ENCODE measurements at places on chromosomes 11 and 22. TPM values are rescaled to one million over a fixed set of nuclear protein-coding genes. Genes with fewer than 3 reads are reported as not detected.

DNA sequence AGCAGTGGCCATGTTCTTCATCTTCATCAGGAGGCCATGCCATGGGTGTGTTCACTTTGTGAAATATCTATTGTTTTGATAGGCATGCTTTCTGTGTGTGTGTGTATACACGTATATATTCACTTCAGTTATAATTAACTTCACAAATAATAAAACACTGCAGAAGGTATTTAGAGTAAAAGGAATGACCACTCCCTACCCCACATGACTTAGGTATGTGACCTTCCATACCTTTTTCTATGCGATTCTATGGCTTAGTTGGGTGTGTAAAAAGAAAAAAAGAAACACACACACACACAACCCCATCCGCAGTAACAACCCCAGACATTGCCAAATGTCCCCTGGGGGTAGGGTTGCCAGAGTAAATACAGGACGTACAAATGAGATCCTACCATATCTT is 72.0 kb downstream of the CYTH4 start:
- no peak overlapping the region for H3K4me3 ChIP-seq
- no peak for DNase-seq
- H3K4me1 ChIP-seq = no peaks in the 10 kb centered on the region
- no peak overlapping the region for H3K27ac ChIP-seq
- no peaks in the 10 kb centered on the region for H3K36me3 ChIP-seq

DNA sequence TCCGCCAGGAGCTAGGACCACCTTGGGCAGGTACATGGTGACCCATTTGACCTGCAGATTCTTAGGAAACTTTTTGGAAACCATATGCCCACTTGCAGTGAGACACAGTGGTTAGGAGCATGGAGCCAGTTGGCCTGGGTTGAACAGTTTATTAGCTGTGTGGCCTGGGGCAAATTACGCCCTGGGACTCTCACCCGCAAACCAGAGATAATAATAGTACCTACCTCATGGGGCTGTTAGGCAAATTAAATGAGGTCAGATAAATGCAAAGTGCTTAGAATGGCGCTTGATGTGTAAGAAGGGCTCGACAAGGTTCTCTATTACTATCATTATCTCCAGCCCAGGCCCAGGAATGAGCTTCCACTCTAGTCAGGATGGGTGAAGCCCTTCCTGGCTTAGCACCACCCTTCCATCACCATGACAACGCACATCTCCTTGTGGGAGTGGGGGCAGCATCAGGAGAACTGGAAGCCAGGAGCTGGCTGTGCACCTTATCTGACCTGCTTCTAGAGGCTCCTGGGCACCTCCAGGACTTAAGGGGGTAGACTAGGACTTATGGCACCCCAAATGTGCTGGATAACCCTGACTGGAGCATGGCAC is 5.1 kb downstream of the SYT12 start:
- no peak overlapping the region for H3K4me3 ChIP-seq
- peaks cover 10% of the 10 kb centered on the region for H3K4me1 ChIP-seq
- no peaks in the 10 kb centered on the region for H3K36me3 ChIP-seq
- no peak overlapping the region for H3K27ac ChIP-seq
- DNase-seq = no peak
- H3K27me3 ChIP-seq = no peaks in the 10 kb centered on the region

Gene GNG3
- not detected for total RNA-seq

Gene C11orf86
- not detected for total RNA-seq

DNA sequence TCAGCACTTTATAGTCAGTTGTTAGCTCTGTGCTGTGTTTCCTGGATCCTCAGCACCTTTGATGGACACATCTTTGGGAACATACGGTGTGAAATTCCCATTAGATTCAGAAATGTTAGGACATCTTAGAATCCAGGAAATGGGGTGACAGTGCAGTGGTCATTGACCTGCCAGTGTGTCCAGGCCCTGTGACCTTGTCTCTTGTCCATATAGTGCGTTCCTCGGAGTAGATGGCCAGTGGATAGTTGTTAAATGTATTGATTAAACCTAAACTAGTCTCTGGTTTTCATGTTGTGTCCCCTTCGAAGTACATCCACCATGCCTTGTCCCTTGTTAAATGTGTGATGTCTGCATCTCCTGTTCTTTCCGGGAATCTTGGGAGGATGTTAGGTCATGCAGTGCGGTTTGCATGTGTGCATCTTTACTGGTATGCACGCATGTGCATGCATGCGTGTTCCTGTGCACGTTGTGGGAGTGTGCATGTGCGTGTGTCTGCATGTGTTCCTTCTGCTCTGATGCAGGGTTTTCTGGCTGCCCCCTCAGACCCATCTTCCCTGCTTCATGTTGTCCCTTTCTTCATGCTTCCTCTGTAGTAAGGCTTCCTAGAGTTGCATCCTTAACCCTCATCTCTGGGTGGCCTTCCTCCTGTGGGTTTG is 4.0 kb downstream of the DGCR8 start:
- H3K4me3 ChIP-seq = no peak overlapping the region
- H3K4me1 ChIP-seq = peaks cover 52% of the 10 kb centered on the region
- H3K36me3 ChIP-seq = peaks cover 35% of the 10 kb centered on the region
- no peak overlapping the region for H3K27ac ChIP-seq

DNA sequence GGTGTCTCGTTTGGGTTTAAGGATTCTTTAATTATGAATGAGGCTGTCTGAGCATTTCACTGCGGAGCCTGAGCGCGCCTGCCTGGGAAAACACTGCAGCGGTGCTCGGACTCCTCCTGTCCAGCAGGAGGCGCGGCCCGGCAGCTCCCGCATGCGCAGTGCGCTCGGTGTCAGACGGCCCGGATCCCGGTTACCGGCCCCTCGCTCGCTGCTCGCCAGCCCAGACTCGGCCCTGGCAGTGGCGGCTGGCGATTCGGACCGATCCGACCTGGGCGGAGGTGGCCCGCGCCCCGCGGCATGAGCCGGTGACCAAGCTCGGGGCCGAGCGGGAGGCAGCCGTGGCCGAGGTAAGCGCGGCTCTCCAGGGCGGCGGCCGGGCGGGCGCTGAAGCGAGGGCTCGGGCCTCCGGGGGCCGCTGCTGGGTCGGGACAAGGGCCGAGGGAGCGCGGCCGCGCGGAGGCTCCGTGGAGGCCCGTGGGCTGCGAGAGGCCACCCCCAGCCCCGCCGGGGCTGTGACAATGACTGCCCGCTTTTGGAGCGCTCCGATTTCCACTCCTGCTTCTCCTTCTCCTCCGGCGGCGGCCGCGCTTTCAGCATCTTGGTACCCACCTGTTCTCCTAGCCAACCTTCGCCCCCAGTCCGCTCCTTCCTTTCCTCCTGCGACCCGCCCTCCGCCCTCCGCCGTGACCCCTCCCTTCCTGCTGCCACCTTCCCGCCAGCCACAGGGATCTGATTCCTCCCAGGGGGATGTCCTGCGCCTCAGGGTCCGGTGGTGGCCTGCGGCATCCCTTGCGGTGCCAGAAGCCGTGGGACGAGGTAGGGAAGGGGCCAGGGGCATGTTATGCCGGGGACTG is at the start of gene EXT2:
Gene EXT2, plus strand, starts transcription at position 173 of the 854 bp plus-strand sequence. CDS start 12,035 bp downstream, outside the sequence.
- H3K27ac ChIP-seq = peak within 1 kb of the TSS; percentile 79
- peaks cover 22% of the 10 kb centered on the region for H3K4me1 ChIP-seq
- no peaks in the 10 kb centered on the region for H3K27me3 ChIP-seq
- no peaks in the 10 kb centered on the region for H3K36me3 ChIP-seq
- peak; percentile 93 for DNase-seq

DNA sequence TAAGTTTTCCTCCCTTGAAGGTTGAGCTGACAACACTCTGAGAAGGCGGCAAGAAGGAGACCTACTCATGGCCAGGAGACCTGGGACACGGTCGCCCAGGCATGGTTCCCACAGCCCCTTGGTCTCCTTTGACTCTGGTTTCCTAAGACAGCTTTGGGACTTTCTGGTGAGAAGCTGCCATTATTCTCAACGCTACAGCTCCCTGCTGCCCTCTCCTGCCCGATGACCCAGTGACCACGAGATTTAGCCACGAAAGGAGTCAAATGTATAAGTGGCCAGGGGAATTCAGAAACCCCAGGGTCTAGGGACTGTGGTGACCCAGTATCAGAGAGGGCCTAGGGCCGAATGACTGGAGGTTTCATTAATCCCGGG is 699 bp upstream of the SDF2L1 start:
- H3K27me3 ChIP-seq = no peaks in the 10 kb centered on the region
- H3K4me3 ChIP-seq = peak overlapping the region; percentile 91
- H3K4me1 ChIP-seq = peaks cover 23% of the 10 kb centered on the region
- H3K36me3 ChIP-seq = peaks cover 19% of the 10 kb centered on the region

Gene OR52E8
- not detected for total RNA-seq

- no peak overlapping the region for H3K27ac ChIP-seq
- no peaks in the 10 kb centered on the region for H3K27me3 ChIP-seq
- no peak for DNase-seq
- H3K4me1 ChIP-seq = no peaks in the 10 kb centered on the region
- H3K36me3 ChIP-seq = peaks cover 12% of the 10 kb centered on the region
Measured at GRCh38 chr11:75982309-75982708, 167.3 kb downstream of the UVRAG start.

GRCh38 chr11:79274636-79275331 is 166.0 kb downstream of the TENM4 start:
- DNase-seq = no peak
- no peaks in the 10 kb centered on the region for H3K4me1 ChIP-seq
- H3K36me3 ChIP-seq = no peaks in the 10 kb centered on the region
- H3K27ac ChIP-seq = no peak overlapping the region
- H3K27me3 ChIP-seq = no peaks in the 10 kb centered on the region

Gene DNAJB7
- not detected for total RNA-seq

GRCh38 chr11:119585043-119585781 is 143.8 kb downstream of the NECTIN1 start:
- H3K4me3 ChIP-seq = peak overlapping the region; percentile 49
- H3K4me1 ChIP-seq = peaks cover 16% of the 10 kb centered on the region
- H3K27ac ChIP-seq = no peak overlapping the region
- no peaks in the 10 kb centered on the region for H3K36me3 ChIP-seq

Gene CASP4
- total RNA-seq = 103 TPM

Gene MRGPRX3
- not detected for total RNA-seq

Gene P2RX6
- 0.46 TPM for total RNA-seq

GRCh38 chr11:129946256-129946655 is 50.9 kb upstream of the NFRKB start:
- H3K27ac ChIP-seq = no peak overlapping the region
- H3K27me3 ChIP-seq = no peaks in the 10 kb centered on the region
- H3K36me3 ChIP-seq = peaks cover 9% of the 10 kb centered on the region
- no peak for DNase-seq
- no peak overlapping the region for H3K4me3 ChIP-seq

DNA sequence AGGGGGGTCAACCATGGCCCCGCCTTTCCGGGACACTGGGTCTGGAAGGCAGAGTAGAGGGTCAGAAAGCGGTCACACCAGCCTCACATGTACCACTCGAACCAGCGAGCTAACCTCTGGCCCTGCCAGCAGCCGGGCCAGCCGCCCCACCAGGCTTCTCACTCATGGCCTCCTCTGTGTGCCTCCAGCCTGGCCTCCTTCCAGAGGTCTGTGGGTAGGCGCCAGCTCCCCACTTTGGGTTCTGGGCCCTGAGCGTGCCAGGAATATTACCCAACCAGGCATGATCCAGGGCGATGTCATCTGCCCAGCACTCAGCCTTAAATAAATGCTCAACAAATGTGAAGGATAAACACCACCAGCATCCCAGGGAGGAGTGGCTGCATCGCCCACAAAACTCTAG is 5.8 kb downstream of the SCUBE1 start:
- no peaks in the 10 kb centered on the region for H3K36me3 ChIP-seq
- H3K27me3 ChIP-seq = peaks cover 11% of the 10 kb centered on the region
- peaks cover 4% of the 10 kb centered on the region for H3K4me1 ChIP-seq
- peak; percentile 65 for DNase-seq
- no peak overlapping the region for H3K27ac ChIP-seq
- H3K4me3 ChIP-seq = no peak overlapping the region

DNA sequence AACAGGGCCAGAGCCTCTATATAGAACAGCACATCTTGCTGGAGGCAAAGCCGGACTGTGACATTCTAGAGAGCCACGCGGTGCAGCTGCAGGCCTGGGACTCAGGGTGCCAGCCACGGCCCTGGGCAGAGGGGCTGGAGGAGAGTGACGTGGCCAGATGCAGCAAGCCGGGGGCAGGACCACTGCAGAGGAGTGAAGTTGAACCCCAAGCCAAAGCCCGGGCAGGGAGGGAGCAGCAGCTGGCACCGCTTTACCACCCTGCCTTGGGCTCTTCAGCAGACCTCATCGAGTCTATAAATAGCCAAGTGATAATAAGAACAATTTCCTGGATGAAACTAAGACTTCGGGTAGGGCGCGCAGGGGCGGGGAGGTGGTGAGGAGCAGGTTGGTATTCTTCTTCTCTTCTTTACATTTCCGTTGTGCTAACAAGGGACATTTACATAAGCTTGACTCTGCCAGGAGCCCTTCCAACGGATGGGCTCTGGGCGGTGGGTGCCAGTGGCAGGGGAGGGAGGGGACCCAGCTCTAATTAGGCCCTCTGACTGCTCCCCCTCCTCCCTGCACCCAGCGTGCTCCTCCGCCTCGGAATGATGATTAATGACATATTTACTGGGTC is 110.2 kb downstream of the ST3GAL4 start:
- no peak overlapping the region for H3K4me3 ChIP-seq
- no peaks in the 10 kb centered on the region for H3K36me3 ChIP-seq
- H3K27me3 ChIP-seq = no peaks in the 10 kb centered on the region
- peaks cover 56% of the 10 kb centered on the region for H3K4me1 ChIP-seq
- peak overlapping the region; percentile 35 for H3K27ac ChIP-seq

Gene SLC43A3
- total RNA-seq = 136 TPM

Gene FGF19
- total RNA-seq = 0.23 TPM

- no peak for DNase-seq
- H3K36me3 ChIP-seq = no peaks in the 10 kb centered on the region
- no peak overlapping the region for H3K27ac ChIP-seq
- peaks cover 5% of the 10 kb centered on the region for H3K4me1 ChIP-seq
- H3K4me3 ChIP-seq = no peak overlapping the region
Measured at GRCh38 chr11:76723548-76723947, 53.0 kb upstream of the LRRC32 start.

- peaks cover 7% of the 10 kb centered on the region for H3K27me3 ChIP-seq
- peaks cover 20% of the 10 kb centered on the region for H3K4me1 ChIP-seq
- no peak overlapping the region for H3K4me3 ChIP-seq
- peaks cover 3% of the 10 kb centered on the region for H3K36me3 ChIP-seq
- no peak for DNase-seq
- H3K27ac ChIP-seq = no peak overlapping the region
Measured at GRCh38 chr11:1746956-1747752, 3.2 kb downstream of the IFITM10 start.

DNA sequence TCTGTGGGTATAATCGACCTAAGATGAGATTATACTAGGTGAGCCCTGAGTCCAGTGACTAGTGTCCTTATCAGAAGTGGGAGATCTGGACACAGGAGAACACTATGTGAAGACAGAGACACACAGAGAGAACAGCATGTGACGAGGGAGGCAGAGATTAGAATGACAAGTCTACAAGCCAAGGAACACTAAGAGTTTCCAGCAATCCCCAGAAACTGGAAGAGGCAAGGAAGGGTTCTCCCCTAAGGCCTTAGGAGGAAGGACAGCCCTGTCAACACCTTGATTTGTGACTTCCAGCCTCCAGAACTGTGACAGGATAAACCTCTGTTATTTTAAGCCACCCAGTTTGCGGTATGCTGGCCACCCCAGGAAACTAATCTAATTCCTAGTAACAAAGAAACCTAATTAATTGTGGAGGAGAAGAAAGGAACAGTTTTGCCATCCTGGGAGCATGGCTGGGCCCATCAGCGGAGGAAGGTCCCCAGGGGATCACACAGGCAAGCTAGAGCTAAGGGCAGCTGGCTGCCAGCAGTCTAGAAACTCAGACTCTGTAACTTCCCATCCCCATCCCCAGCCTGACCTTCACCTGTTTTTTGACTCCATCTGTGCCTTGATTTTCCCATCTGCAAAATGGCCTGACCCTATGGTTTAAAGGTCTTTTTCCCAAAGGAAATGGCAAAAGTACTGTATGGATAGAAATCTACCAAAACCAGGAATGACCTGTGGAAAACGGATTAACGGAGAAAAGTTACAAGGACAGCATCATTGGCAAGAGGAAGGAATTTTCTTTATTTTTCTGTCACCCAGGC is 10.3 kb upstream of the THOC5 start:
- peaks cover 74% of the 10 kb centered on the region for H3K36me3 ChIP-seq
- no peaks in the 10 kb centered on the region for H3K27me3 ChIP-seq
- H3K4me3 ChIP-seq = no peak overlapping the region
- no peak for DNase-seq

Measured in upper lobe of left lung (tissue), 6 donors.